ENCODE measurements at places on chromosomes 12 and 14. TPM values are rescaled to one million over a fixed set of nuclear protein-coding genes. Genes with fewer than 3 reads are reported as not detected.

The DAO gene
- polyA plus RNA-seq, result not detected

The STAC3 gene
- 1.8 TPM for polyA plus RNA-seq

The ADCY6 gene
- 17.9 TPM for polyA plus RNA-seq

The LUM gene
- 94.2 TPM for polyA plus RNA-seq

The DDX54 gene
- 38.6 TPM for polyA plus RNA-seq

The KRT6C gene
- polyA plus RNA-seq, result not detected

The PLEK2 gene
- 7.4 TPM for polyA plus RNA-seq

The POTEG gene
- polyA plus RNA-seq, result not detected

The STYX gene
- 7.8 TPM for polyA plus RNA-seq

The CD69 gene
- polyA plus RNA-seq, result 1.2 TPM

The STXBP6 gene
- polyA plus RNA-seq, result 31.2 TPM

The KRT77 gene
- 0.01 TPM for polyA plus RNA-seq

The R3HDM2 gene
- polyA plus RNA-seq, result 24.2 TPM

The VPS33A gene
- polyA plus RNA-seq, result 4.7 TPM

The TSPAN19 gene
- not detected for polyA plus RNA-seq

The IRAK3 gene
- polyA plus RNA-seq, result 14.5 TPM

The KRT82 gene
- not detected for polyA plus RNA-seq

The SP1 gene
- 14.6 TPM for polyA plus RNA-seq

The CCDC198 gene
- not detected for polyA plus RNA-seq

The NXPH4 gene
- polyA plus RNA-seq, result 2.0 TPM

The FAR2 gene
- polyA plus RNA-seq, result 4.4 TPM

The INF2 gene
- 101 TPM for polyA plus RNA-seq

The ENO2 gene
- polyA plus RNA-seq, result 4.1 TPM

The GNB3 gene
- polyA plus RNA-seq, result 1.7 TPM

The TC2N gene
- 33.3 TPM for polyA plus RNA-seq

The TAS2R7 gene
- not detected for polyA plus RNA-seq

The KRT78 gene
- 0.12 TPM for polyA plus RNA-seq

The MMP14 gene
- polyA plus RNA-seq, result 86.0 TPM

The TUNAR gene
- polyA plus RNA-seq, result not detected

The FAM181A gene
- not detected for polyA plus RNA-seq

The DLGAP5 gene
- polyA plus RNA-seq, result 0.12 TPM

The ASCL1 gene
- not detected for polyA plus RNA-seq

The PTPRB gene
- polyA plus RNA-seq, result 3.4 TPM

The KRT72 gene
- 0.34 TPM for polyA plus RNA-seq

The KRT75 gene
- not detected for polyA plus RNA-seq

The LRRIQ1 gene
- polyA plus RNA-seq, result 0.04 TPM

The KCNC2 gene
- not detected for polyA plus RNA-seq

The ATL1 gene
- polyA plus RNA-seq, result 1.6 TPM

The ZDHHC22 gene
- not detected for polyA plus RNA-seq

The PDE6H gene
- not detected for polyA plus RNA-seq

The SOAT2 gene
- polyA plus RNA-seq, result 0.08 TPM

The GLT1D1 gene
- 3.4 TPM for polyA plus RNA-seq

The GSC gene
- polyA plus RNA-seq, result 3.6 TPM

The RND1 gene
- polyA plus RNA-seq, result 9.0 TPM

The CIROP gene
- polyA plus RNA-seq, result 0.03 TPM

The ANKRD13A gene
- polyA plus RNA-seq, result 16.8 TPM

The TGM1 gene
- polyA plus RNA-seq, result 3.3 TPM

The SPATS2 gene
- 4.8 TPM for polyA plus RNA-seq
